ENCODE measurements at places on chromosomes 6 and 20.

DNA sequence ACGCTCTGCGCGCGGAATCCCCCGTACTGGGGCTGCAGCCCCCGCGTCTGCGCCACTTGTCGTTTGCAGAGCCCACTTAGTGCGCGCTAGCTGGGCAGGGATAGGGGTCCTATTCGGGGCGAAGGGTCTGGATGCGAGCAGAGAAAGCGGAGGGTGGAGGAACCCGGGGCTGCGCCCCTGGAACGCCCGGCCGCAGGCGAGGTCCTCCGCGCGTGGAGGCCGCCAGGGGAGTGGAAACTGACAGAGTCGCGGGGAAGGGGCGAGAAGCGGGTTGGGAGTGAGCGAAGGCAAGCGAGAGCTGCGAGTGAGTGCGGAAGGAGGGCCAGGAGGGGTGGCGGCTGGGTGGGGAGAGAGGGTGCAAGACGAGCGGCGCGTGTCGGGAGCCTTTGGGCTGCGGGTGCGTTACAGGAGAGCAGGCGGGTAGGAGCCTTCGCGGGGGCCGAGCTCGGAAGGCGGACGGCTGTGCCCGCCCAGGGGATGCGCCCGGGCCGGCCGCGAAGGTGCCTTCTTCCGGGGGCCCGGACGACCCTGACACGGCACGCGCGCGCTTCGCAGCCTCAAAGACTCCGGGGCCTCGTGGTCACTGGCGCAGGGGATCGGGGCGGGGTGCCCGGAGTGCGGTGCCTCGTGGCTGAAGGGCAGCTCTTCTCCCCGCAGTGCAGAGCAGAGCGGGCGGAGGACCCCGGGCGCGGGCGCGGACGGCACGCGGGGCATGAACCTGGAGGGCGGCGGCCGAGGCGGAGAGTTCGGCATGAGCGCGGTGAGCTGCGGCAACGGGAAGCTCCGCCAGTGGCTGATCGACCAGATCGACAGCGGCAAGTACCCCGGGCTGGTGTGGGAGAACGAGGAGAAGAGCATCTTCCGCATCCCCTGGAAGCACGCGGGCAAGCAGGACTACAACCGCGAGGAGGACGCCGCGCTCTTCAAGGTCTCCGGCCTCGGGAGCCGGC, 1.2 kb downstream of the IRF4 start:
- DNase-seq = no peak

DNA sequence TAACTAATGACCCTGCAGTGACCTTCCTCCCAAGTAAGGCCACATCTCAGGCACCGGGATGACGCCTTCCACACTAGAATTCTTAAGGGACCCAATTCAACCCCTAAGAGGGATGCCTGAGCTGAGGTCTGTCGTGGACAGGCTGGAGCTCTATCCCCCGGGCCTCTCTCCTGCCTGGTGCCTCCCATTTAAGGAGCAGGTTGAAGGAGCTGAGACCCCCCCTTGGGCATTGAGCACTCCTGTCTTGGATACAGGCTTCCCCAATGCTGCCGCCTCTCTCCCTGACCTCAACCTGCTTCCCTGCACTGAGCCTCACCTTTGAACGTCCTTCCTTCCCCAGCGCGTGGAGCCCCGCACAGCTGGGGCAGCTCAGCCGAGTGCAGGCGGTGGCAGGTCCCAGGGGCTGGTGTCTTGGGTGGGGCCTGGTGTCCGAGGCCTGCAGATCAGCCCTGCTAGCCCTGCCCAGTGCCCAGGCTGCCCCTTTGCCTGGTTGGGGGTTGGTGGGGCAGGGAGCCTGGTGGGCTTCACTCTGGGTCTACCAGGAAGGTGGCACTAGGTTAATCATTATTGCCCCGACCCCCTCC, 19.9 kb upstream of the BHLHE23 start:
- no peak for DNase-seq

DNA sequence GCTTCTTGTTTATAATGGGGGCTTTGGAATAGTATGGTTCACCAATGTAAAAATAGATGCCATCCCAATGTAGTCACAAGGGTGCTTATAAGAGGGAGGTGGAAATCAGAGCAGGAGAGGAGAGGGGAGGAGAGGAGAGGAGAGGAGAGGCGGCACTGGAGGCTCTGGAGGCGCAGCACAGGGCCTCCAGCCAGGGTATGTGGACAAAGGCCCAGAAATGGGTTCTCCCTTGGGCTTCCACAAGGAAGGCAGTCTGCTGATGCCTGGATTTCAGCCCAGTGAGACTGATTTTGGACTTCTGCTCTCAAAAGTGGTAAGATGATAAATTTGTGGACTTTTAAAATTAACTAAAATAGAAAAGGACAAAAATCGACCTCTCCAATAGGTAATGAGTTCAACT, 116.8 kb downstream of the RNASET2 start:
- no peak for DNase-seq

DNA sequence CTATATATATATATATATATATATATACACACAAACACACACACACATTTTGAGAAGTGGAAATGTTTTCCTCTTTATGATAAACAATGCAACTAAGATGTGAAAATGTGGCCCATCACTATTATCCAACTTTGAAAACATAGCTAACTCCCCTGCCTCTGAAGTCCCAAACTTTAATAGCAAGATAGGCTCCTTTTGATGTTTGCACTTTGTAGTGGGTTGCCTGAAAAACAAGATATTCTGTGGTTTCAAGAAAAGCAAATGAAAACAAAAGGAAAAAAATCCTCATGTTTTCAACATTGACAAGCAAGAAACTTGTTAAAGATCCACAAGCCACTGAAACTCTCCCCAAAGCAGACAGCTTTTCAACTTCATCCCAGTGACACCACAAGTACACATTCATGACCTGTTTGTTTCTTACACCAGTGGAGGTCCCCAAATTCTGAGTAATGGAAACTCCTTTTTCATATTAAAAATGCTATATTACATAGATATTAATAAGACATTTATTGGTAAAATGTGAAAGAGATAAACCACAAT, 90.0 kb downstream of the IPCEF1 start:
- DNase-seq = no peak

DNA sequence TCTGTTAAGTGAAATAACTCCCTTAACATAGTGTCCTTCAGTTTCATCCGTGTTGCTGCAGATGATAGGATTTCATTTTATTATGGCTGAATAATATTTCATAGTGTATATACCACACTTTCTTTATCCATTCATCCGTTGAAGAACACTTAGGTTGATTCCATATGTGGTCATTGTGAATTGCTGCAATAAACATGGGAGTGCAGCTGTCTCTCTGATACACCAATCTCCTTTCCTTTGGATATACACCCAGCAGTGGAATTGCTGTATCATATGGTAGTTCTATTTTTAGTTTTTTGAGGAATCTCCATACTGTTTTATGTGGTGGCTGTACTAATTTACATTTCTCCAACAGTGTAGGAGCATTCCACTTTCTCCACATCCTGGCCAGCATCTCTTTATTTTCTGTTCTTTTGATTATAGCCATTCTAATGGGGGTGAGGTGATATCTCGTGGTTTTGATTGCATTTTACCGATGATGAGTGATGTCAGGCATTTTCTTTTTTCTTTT, 193.2 kb downstream of the SLC16A10 start:
- DNase-seq = no peak

- peak; percentile 31 for DNase-seq
Observed at GRCh38 chr20:45911486-45912343, at the start of gene PLTP. PLTP (minus strand) TSS chr20:45912155; CDS start chr20:45911452, 703 bp downstream.

DNA sequence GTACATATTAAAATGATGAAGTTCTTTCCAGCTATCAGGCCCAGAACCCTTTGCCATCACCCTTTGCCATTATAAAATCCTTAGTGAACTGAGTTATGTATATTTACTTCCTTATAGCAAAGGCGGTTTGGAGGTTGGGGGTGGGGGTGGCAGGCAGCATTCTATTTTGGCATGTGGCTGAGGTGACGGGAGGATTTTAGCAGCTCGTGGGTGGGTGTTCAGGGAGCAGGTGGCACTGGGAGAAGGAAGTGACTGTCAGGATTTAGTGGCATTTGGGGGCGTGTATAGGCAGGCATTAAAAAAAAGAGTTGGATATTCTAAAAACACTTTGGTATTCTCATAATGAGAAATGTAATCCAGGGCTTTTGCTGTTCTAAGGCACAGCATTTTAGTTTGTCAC, 150.7 kb downstream of the RIMS1 start:
- DNase-seq = no peak

- DNase-seq = no peak
Observed at GRCh38 chr20:47609001-47609400, 107.3 kb downstream of the NCOA3 start.

GRCh38 chr20:58634521-58635278, 16.4 kb upstream of the STX16 start:
- DNase-seq = no peak

DNA sequence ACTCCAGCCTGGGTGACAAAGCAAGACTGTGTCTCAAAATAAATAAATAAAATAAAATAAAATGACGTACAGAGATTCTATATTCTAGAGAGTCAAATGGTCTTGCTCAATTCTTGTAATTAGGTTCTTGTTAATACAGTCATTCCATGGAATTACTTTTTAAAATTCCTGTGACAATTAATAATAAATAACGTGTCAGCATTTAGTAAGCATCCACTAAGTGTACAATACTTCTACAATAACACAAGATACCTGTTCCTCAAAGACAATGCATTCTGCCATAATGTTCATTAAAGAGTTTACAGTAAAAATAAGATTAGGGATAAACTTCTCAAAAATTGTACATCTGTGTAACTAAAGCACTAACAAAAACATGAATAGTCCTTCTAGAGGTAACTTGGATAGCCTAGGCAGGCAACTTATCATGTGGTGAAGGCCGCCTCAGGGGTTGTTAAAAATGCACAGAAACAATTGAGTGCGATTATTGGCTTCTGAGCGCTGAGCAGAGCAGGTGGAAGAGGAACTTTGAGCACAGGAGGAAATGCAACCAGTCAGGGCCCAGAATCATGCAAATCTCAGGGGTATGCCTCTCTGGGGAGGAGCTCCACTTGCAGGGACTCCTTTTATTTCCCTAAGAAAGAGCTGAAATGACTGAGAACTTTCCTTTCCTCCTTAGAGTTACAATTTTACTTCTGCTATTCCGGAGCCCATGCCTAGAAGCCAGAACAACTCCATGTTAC, 37.1 kb downstream of the QRSL1 start:
- DNase-seq = no peak
